ENCODE measurements at places on chromosomes 6 and 20.

- DNase-seq, result no peak
These were observed 1.2 kb downstream of the MAS1L start for GRCh38 chr6:29486577-29486976.

DNA sequence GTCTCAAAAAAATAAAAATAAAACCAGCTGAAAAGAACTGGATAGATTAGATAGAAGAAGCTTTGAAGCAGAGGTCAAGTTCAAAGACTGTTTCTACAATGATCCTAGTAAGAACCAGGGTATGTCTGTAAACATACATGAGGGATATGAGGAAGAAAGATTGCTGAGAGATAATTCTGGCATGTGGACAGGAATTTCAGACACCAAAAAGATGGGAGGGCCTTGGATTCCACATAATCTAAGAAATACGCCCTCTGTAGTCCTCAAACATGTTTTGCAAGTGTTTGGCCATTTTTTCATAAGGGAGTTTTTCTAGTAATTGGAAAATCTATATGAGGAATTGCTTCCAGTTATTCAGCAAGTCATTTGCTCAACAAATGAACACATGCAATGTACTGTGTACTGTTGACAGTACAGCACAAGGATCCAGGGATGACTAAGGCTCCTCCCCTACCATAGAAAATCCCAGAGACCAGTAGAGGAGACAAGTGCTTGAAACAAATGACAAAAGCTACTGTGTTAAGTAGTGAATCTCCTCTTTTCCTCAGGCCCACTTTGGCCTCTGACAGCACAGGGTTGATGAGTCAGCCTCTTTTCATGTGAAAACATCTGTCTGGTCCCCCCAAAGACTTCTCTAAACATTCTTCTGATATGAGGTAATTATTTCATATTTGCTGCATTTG is 795.9 kb downstream of the MAFB start:
- no peak for DNase-seq

DNA sequence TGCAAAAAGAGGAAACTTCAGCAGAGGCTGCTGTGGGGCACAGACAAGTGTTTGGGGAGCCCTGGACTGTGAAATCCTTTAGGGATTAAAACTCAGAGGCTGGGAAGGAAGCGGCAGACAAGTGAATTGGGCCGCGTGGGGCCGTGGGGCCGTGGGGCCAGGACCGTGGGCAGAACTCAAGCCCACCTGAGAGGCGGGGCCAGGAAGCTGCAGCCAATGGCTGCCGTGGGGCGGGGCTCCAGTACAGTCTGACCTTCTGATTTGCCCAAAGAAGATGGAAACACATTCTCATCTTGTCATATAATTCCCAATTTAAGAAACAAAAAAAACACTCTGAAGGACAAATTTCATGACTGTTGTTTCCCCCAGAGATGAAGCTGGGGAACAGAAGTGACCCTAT is 55.4 kb downstream of the ANKRD60 start:
- no peak for DNase-seq

GRCh38 chr20:38430679-38431325 is 4.3 kb downstream of the SNHG17 start:
- no peak for DNase-seq

GRCh38 chr6:148969603-148970061 is 222.8 kb downstream of the UST start:
- DNase-seq, result no peak

DNA sequence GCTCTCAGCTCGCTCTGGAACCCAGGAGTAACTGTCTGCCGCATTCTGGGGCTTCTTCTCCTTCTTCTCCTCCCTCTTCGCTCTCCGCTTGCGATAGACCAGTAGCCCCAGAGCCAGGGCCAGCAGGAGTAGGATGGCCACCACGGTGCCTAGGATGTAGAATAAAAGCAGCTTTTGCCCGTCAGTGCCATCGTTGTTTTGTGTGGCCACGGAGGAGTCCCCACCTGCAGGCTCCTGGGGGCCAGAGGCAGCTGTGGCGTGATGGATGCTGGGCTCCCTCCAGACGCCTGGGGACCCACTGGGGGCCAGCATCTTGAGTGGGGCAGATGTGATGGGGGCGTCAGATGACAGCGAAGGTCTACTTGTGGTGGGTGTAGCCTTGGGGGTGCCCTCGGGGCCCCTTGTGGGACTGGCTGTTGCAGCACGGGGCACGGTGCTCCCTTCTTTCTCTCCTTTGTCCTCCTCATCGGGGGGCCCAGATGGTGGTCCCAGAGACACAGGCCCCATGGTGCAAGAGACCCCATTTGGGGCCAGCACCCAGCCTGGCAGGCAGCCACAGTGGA is 1.8 kb downstream of the CD93 start:
- DNase-seq, result no peak

DNA sequence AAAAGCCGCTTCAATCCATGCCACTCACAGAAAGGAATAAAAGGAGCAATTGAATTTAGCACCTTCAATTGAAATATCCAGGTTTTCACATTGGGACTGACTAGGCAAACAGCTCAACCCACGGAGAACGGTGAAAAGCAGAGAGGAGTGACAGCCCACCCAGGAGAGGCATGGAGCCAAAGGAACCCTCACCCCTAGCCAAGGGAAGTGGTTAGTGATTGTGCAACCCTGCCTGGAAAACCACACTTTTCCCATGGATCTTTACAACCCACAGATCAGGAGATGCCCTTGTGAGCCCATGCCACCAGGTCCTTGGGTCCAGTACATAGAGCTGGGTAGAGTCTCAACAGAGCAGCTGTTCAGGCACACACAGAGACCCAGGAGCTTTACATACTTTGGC is 911.8 kb downstream of the EPHA7 start:
- DNase-seq, result no peak

- DNase-seq, result peak; percentile 71
These were observed 32.8 kb upstream of the BCAS1 start for GRCh38 chr20:54103067-54103761.

GRCh38 chr6:37496951-37497885 is 2.5 kb downstream of the CCDC167 start:
- DNase-seq, result no peak

GRCh38 chr6:40353967-40354452 is 233.2 kb downstream of the LRFN2 start:
- no peak for DNase-seq

DNA sequence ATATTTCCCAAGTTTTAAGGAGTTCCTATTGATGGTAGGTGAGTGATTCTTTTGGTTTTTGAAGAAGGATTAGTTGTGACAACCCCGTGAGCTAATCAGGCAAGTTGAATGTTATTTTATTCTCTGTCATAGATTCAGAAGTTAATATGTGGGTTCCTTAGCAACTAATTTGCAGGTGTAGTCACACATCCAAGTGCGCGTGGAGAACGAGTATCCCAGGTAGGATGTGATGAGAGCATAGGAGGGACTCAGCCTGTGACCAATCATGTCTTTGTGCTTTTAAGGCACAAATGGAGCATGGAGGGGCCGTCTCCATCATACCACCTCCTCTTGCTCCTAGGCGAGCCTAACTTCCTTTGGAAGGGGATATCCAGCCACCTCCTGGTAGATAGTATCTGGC is 41.1 kb downstream of the PPP1R14C start:
- no peak for DNase-seq

All from stimulated activated CD8-positive, alpha-beta memory T cell treated with anti-CD3 and anti-CD28 coated beads, Interleukin-7, amount 100 ng/mL, for 24 hours (primary cell).